ENCODE measurements at places on chromosomes 2 and 18.
A peak's percentile ranks its signal among the peaks of the same experiment; 100 is the strongest.

GRCh38 chr2:50556934-50557575 is 474.9 kb downstream of the NRXN1 start:
- DNase-seq: no peak

- DNase-seq: no peak
Measured at GRCh38 chr2:51031021-51031780, 731 bp downstream of the NRXN1 start.

DNA sequence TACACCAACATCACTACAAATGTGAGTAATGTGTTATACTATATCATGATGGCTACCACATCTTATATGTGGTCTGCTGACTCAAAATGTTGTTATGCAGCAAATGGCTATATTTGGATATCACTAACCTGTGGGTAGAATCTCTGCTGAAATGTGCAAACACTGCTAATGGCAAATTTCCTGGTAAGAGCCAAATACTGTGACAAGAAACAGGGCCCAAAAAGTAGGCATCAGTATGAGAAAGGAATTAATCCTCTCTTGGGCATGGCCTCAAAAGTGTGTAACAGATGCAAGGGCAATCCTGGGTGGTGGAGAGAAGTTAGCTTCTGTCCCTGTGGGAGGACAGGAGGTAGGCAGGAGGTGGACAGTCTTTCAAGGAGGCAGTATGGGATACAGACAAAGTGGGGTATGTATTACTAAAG is 13.3 kb downstream of the ATF2 start:
- no peak for DNase-seq

GRCh38 chr18:3441290-3441689 is 8.7 kb upstream of the TGIF1 start:
- no peak for DNase-seq

DNA sequence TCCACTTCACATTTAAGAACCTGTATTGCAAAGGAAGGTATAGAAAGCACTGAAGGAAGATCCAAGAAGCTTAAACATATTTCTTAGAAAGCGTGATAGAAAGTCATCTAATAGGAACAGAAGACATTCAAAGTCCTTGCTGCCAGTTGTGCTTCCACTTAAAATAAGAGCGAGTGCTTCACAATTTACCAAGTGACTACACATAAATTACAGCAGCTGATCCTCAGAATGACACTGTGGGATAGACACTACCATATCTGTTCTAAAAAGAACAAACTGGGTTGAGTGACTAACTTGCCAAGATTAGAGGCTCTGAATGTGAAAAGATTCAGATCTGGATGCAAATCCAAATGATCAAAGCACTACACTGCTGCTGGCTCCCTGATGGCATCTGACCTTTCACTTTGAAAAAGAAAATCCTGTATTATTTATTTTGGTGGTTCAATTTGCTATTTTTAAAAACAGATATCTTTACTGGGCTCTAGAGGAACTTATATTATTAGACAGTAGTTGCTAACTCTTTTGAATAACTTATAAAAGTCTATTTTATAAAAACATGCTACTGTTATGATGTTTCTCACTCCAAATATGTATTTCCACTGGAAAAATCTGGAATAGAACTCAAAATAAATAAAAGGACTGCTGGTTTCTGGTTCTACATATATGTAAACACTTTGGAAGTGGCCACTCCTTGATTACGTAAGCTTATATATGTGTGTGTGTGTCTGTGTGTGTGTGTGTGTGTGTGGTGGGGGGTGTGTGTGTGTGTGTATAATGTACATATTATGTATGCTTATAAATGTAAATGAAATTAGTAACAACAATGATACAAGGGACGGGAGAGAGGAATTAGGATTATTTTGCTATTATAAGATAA is 57.4 kb downstream of the KIDINS220 start:
- DNase-seq: no peak

- DNase-seq: no peak
Measured at GRCh38 chr2:20624156-20624883, 26.6 kb downstream of the HS1BP3 start.

- DNase-seq: peak; percentile 68
Measured at GRCh38 chr2:43676322-43677050, at the start of gene C1GALT1C1L. C1GALT1C1L (minus strand) TSS chr2:43676429; CDS start chr2:43676322, 107 bp downstream.

DNA sequence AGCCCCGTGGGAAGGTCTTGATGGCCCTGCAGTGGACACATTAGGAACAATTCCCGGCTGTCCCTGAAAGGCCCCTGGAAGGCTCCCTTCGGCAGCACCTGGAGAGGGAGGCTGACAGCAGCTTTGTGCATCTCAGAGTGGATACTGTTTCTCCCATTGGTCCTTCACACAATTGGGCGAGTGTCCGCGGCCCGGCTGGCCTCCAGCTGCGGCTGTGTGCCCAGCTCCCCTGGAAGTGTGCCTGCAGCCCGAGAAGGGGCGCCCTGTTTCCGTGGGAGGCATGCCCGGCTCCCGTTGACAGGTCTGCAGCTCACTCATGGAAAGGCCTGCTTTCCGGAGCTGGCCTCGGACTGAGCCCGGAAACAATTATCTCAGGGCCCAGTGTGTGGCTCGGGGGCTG is 103.7 kb downstream of the LPIN1 start:
- peak; percentile 59 for DNase-seq

DNA sequence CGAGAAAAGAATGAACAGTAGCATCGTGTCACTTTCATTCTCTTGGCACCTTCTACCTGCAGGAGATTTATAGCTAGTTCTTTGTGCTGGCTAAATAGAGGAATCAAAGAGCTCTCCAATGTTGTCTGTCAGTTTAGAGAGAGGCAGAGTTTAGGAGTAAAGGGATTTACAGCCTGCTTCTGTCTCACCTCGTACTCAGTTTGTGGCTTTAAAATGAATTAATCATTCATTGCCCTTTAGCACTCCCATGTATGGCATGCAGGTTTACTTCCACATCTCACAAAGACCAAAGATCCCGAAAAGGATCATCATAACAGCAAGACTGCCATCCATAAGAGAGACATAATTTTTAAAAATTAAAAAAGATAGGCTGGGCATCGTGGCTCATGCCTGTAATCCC is 42.4 kb upstream of the ATL2 start:
- no peak for DNase-seq
